Stimulated activated CD4-positive, alpha-beta T cell treated with anti-CD3 and anti-CD28 coated beads, Interleukin-4, amount 100 ng/mL, for 24 hours (primary cell): ENCODE measurements at places on chromosomes 3 and 15.
A peak's percentile ranks its signal among the peaks of the same experiment; 100 is the strongest.

GRCh38 chr15:29400701-29401100 lies 131.1 kb upstream of the NSMCE3 start:
- no peak for DNase-seq

DNA sequence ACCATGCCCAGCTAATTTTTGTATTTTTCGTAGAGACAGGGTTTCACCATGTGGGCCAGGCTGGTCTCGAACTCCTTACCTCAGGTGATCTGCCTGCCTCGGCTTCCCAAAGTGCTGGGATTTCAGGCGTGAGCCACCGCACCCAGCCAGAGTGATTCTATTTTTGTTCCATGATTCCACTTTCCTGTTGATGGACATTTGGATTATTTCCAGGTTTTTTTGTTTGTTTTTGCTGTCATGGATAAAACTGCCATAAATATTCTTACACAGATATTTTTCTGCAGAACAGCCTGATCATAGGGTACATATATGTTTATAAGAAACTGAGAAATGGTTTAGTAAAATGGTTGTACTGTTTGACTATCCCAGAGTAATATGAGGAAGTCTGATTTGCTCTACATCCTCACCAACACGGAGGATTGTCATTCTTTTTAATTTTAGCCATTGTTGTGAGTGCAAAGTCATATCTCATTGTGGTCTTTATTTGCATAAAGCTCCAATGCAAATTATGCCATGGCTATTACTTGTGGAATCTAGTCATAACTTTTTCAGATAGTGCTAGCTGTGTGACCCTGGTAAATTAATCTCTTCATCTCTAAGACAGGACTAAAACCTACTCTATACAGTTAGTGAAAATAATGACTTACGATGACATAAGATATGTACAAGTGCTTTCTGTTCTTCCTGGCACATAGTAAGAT lies 42.7 kb downstream of the MAP6D1 start:
- no peak for DNase-seq

DNA sequence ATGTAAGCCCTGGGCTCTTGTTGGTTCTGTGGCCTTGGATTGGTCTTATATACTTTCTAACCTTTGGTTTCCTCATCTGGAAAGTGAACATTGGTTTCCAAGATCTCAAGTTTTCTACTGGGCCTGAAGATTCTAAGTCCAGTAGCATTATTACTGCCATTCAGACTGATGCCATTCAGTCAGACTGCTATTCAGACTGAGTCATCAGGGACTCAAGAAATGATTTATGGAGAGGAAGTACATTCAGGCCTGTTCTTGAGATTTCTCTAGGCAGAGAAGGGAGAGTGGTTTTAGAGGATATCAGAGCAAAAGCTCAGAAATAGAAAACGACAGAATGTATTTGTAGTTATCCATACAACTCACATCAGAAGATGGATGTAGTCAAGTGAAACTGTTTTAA lies 557.2 kb downstream of the NR2F2 start:
- DNase-seq, result no peak

DNA sequence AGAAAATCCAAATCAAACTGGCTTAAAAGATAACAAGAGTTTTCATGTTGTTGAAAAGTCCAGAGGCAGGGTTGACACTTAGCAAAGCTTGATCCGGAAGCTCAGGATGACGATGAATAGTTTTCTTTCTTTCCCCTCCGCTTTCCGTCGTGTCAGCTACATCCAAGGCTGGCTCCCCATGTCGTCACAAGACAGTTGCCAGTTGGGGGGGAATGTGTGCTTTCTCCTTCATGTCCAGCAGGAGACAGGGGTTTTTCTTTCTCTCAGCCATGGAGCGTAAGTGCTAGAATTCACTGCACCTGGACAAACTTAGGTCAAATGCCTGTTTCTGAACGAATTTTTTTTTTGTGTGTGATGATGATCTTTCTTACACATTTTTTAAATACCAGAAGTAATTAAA lies 273.8 kb upstream of the RGMA start:
- no peak for DNase-seq

- DNase-seq, result peak; percentile 70
Observed at GRCh38 chr15:74901612-74902063, 5.0 kb downstream of the FAM219B start.

DNA sequence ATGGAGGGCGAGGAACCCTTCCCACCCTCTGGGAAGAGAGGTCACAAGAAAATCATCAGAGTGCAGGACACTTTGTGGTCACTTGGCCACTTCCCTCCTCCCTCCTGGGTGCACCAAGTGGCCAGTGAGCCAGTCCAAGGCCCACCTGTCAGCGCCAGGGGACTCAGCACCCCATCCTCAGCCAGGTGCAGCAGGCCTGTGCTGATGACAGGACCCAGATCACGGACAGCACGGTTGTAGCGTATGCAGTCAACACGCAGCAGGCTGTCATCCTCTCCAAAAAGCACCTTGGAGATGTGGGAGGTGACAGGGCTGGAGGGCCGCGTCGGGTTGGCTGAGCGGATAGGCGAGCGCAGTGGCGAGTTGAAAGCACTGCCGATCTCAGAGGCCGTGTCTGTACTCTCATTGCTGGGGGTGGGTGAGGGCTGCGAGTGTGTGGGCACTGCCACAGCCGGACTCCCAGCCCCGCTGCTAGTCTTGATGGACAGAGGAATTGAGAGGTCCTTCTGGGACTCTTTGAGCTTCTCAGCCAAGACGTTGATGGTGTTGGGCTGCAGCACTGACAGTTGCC lies 41.5 kb downstream of the SEMA3G start:
- no peak for DNase-seq

DNA sequence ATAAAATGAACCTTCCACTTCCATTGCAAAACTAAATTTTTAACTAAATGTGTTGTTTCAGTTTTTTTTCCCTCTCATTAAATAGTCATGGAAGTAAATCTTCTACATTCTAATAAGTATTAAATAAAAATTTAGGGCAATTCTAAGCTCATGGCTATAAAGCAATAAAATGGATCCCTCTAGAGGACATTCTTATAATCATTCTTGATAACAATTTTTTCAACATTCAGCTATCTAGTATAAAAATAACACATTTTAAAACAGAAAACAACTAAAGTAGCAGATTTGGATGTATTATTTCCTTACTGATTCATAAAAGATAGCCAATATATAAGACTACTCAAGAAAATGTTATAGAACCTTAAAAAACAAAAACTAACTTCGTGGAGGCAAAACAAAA lies 393.1 kb downstream of the PLOD2 start:
- DNase-seq, result no peak

DNA sequence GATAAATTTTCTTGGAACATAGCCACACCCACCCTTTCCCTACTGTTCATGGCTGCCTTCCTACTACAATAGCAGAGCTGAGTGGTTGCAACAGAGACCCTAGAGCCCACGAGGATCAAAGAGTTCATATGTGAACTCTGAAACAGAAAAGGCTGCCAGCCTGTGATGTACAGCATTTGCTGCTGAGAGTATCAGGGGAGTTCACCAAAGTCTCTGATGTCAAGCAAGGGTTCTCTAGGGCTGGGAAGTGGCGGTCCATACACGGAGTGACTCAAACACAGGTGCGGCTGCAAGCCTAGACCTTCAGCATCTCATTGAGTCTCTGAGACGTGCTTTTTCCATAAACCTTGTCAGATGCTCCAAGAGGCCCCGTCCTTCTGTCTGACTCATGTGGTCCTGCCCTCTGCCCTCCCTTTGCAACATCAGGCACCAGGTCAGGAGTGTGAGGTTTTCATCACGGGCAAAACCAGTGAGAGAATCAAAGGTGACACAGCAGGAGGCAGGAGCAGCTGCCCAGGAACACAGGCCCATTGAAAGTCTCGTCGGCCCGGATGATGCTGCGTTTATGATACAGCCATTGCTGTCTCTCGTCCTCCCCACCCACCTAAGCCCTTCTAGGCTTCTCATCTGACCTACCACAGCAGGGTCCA lies 42.9 kb downstream of the PCSK6 start:
- no peak for DNase-seq

GRCh38 chr3:85785766-85786165 lies 827.0 kb downstream of the CADM2 start:
- DNase-seq, result no peak

GRCh38 chr15:89052474-89052873 lies 35.8 kb upstream of the ABHD2 start:
- DNase-seq, result no peak

DNA sequence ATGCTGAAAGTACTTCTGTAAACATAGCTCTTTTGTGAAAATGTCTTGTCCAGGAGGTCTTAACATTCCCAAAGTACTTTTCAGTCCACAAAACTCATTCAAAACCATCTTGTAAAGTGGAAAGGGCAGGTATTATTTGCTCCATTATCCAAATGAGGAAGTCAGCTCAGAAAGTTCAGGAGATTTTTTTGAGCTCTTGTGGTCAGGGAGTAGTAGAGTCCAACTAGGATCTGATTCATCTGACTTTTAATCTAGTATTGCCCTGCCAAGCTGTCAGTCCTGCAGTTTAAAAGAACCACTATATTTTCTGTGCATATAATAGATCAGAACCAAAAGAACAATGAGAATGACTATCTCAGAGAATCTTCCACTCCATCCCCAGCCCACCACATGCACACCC lies 83.5 kb downstream of the FOXB1 start:
- no peak for DNase-seq

GRCh38 chr15:101018450-101018849 lies 99.3 kb downstream of the LRRK1 start:
- no peak for DNase-seq

GRCh38 chr3:52221141-52221562 lies 4.3 kb downstream of the TLR9 start:
- DNase-seq, result no peak

DNA sequence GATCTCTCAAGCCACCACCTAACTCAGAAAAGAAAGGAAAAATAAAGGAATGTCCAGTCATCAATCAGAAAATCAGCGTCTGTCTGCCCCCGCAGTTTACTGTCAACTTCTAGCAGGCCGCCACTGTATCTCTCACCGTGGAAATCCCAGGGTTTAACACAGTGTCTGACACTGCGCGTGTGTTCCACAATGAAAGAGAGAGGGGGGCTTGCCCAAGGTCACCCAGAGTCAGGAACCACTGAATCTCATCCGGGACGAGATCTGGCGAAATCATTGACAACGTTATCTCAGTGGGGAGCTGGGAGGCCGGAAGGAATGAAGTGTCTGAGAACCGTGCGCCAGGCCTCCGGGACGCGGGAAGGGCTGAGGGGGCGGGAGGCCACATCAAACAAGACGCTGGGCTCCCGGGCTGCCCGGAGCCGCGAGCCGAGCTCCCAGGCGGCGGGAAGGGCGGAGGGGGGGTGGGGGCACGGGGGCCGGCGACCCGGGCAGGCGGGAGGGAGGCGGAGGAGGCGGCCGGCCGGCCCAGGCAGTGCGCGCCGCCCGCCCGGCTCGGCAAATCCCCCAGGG lies 2.2 kb upstream of the HES1 start:
- DNase-seq, result peak; percentile 28

GRCh38 chr3:127450331-127450730 lies 140.2 kb downstream of the TPRA1 start:
- no peak for DNase-seq
